ENCODE measurements at places on chromosomes 13 and 19. TPM values are rescaled to one million over a fixed set of nuclear protein-coding genes. Genes with fewer than 3 reads are reported as not detected.
A peak's percentile ranks its signal among the peaks of the same experiment; 100 is the strongest.

DNA sequence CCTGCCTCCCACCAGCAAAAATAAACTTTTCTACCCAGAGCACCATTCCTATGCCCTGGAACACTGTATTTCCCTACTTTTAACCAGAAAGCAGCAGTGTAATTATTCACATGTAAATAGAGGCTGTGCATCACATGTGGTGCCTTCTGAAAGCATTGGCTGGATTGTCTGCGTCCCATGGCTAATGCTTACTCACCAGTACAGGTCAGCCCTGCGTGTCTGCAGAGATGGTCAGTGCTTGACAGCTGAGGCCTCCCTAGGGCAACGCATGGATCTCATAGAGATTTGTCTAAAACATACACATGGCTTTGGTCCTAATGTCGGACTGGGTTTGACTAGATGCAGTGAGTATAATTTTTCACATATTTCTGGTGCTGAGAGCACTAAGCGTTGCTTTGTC, 64.2 kb downstream of the DPY19L3 start:
- DNase-seq: no peak

DNA sequence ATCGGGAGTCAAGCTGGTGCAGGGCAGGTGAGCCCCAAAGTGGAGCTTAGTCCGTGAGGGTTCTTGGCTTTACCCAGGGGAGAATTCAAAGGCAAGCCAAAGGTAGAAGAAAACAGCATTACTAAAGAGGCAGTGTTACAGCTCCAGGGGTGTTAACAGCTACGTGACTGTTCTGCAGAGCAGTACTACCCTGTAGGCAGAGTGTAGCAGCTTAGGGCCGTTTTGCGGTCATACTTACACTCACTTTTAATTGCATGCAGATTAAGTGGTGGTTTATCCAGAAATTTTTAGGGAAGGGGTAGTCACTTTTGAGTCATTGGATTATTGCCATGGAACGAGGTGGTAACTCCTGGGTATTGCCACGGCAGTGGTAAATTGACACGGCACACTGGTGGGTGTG, 482.2 kb downstream of the SLITRK5 start:
- no peak for DNase-seq

TEKTIP1 gene
- 1.4 TPM for total RNA-seq

GRCh38 chr19:50657712-50658440, 8.6 kb downstream of the C19orf81 start:
- peak; percentile 90 for DNase-seq

DNA sequence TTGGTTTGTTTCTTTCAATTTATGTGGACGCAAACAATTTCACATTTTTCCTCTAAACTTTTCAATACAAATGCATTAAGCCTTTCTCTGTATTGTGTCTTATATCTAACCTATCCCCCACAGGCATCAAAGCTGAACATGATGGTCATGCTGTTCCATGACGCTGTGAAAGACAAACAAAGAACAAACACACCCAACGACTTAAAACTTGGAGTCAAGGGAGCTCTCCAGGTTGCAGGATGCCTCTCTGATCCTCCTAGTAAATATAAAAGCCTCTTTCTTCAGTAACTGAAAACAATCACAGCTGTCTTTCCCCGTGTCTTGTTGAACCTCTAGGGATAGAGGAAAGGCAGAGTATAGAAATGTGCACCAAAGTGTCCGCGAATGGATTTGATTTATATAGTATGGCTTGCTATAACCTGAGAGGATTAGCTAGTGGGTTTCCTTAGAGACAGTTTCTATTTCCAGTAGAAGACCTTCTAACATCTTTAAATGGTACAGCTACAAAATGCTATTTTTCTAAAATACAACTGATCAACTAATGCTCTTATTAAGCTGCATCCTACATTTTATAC, 43.1 kb downstream of the PCDH9 start:
- no peak for DNase-seq

SYNE4 gene
- 2.9 TPM for total RNA-seq

- DNase-seq: no peak
Observed at GRCh38 chr13:23639674-23640073, 69.5 kb downstream of the TNFRSF19 start.

ZNF667 gene
- not detected for total RNA-seq

GRCh38 chr19:33841685-33842084, 45.0 kb downstream of the KCTD15 start:
- no peak for DNase-seq

- no peak for DNase-seq
Observed at GRCh38 chr13:97015661-97016350, 21.5 kb upstream of the OXGR1 start.

DNA sequence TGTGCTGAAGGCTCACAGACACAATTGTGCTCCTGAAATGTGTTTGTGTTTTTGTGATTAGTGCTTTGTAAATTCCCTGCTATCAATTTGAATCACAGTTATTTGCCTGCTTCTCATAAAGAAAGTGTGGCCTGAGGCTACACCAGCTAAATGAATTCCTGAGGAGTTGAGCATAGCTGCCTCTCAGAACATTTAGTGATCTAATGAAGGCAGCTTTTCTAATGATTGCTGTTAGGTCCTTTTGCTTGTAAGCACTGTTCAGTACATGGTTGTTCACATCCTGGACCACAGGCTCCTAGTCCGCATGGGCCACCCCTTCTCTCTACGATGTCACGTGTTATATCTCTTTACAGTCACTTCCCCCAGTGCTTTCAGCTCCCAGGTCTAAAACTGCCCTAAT, 238.2 kb downstream of the B3GLCT start:
- no peak for DNase-seq

DNA sequence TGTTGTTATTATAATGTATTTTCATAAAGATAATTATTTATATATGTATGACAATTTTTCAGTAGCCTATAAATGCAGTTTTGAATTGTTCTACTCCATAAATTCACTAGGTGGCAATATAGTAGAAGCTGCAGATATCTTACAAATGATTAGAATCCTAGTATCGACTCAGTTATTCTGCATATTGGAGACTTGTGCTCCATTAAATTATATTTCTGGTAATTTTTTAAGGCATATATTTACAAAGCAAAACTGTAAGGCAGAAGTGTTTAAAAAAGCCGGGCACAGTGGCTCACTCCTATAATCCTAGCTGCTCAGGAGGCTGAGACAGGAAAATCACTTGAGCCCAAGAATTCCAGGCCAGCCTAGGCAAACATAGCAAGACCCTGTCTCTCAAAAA, 58.7 kb downstream of the DPY19L3 start:
- DNase-seq: no peak

- DNase-seq: no peak
Observed at GRCh38 chr13:101231751-101232428, 184.4 kb downstream of the NALCN start.

CDX2 gene
- total RNA-seq: not detected

GRCh38 chr19:39998501-39998900, 1.6 kb downstream of the ZNF546 start:
- DNase-seq: no peak

DNA sequence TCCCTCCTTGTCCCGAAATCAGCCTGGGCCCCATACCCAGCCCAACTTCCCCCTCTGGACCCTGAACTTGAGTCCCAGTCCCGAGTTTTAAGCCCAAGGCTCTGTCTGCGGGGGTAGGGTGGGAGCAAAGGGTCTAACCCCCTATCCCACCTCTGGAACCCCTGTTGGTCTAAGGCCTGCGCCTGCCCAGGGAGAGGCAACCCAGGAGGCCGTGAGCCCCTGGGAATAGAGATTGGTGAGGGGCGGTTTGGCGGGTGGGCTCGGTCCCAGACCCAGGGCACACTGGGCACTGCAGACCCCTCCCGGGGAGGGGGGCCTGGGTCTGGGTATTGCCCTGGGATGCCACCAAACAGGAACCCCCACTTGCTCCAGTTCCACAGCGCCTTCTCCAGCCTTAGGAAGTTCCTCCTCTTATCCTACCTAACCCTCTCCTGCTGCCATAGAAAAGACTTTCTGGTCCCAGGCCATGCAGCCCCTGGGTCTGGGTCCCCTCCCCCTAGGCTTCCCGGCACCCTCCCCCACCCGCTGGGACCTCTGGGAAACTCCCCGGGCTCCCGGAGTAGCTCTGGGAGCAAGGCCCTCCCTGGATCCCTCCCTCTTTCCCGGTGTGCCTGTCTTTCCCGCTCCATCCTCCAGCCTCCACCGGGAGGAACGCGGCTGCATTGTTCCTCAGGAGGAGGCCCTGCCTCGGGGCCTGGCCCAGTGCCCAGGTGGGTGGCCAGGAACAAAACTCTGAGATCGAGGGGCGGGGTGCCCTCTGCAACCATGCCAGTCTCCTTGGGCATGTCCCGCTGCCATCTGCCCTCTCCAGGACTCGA, 33.6 kb upstream of the NANOS3 start:
- no peak for DNase-seq

KL gene
- 0.75 TPM for total RNA-seq
